CD4-positive, alpha-beta T cell treated with Interleukin-1 beta for 1 hour (primary cell): ENCODE measurements at places on chromosomes 13 and 19.

DNA sequence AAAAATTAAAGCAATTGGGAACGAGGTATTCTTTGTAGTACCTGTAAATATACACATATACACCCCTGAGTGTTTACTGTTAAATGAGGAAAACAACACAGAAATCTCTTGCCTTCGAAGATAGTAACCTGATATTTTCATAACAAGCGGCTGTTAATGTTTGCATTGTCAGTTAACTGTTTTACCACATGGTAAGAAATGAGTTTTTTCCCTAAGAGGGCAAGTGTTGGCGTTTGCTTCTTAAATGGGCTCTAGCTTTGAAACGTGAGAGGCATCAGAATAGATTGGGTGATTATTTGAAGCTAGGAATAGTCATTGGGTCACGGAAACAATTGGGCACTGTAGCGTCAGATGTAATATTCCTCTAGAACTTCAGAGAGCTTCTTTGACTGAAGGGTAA is 22.0 kb upstream of the UPF3A start:
- DNase-seq, result no peak

- no peak for DNase-seq
These were observed 86.5 kb downstream of the COL4A1 start for GRCh38 chr13:110220471-110220870.

GRCh38 chr13:39257642-39258041 is 219.4 kb downstream of the NHLRC3 start:
- DNase-seq, result no peak

- no peak for DNase-seq
These were observed 11.7 kb downstream of the ZNF613 start for GRCh38 chr19:51938936-51939335.

DNA sequence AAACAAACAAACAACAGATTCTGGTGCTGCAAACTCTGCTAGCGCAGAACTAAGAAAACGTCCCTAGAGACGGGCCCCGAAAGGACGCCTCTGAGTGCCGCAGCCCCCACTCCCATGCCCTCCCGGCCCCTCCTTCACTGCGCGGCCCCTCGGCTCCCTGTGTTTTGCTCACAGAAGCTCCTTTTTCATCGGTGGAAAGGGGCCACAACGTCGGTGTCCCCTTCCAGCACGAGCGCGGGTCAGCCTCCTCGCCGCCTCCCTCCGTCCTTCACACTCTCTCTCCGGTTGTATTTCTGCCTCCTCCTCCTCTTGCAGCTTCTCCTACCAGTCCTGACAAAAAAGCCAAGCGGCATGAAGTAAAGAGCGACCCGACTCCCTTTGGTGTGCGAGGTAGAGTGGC is 14.8 kb upstream of the F7 start:
- no peak for DNase-seq

DNA sequence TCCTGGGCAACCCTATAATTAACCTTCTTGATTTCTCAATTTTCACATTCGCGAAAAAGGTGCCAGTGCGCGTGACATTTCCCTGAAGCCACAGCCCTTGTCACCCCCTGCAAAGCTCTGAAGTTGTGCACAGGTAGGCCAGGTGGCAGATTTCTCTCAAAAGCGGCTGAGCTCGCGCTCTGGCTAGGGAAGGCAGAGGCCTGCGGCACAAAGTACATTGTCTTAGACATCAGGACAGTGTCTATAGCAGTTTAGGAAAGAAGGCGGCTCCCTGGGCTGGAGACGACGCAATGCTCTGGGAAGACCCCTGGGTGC is 42.9 kb upstream of the ZNF14 start:
- DNase-seq, result no peak

DNA sequence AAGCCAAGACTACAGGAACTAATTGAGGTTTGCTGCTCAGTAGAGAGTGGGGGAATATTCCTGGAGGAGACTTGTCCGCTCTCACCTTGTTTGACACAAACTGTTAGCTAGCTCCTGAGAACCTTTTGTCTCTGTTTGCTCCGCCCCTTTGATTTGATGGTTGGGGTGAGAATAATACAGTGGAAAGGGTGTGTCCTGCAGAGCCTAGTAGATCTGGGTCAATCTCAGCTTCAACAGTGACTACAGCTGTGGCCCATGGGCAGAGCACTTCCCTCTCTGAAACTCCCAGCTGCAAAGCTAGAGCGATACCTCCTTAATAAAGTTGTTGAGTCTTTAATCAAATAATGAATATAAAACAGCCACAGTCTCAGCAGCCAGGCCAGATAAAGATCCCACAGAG is 576.7 kb downstream of the DIAPH3 start:
- no peak for DNase-seq

GRCh38 chr13:76937281-76937820 is 11.0 kb upstream of the ACOD1 start:
- DNase-seq, result no peak

- peak; percentile 87 for DNase-seq
These were observed at the start of gene S1PR2 for GRCh38 chr19:10230861-10231611. TSS of gene S1PR2 (minus strand) at chr19:10231331. CDS start at chr19:10224905, 6,426 bp downstream.

DNA sequence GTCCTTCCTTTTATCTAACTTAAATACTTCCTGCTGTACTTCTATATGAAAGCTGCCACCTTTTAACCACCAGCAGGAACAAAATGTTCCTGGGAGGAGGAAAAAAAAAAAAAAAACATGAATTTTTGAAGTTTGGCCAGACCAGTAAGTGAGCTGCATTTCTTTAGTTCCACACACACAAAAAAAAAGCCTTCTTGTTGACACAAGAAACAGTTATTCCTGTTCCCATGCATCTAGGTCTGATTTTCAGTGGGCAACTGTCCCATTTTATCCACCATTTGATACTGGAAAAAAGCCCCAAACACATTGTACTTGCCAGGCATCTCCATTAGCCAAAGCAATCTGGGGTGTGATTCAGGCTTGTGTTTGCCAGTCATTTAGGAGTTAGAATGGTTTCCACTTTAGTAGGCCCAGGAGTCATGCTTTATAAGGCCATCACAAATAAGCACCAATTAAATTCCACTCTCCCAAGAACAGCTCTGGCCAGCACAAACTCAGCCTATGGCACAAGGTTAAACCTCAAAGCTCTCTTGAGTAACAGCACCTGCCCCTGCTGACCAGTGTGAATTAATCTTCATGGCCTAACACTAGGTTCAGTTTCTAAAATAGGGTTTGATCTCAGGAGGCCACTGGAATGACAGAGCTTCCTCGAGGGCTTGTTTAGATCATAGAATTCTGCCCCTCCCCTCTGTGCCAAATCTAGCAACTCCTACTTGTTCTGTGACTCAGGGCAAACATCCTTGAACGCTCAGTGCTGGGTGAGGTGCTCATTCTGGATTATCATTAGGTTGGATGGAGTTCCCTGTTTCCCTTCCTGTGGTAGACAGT is 67.1 kb downstream of the NUFIP1 start:
- no peak for DNase-seq

- no peak for DNase-seq
These were observed 79.5 kb downstream of the MYO16 start for GRCh38 chr13:108708921-108709320.

GRCh38 chr13:66264971-66265370 is 965.2 kb downstream of the PCDH9 start:
- DNase-seq, result no peak

GRCh38 chr13:106568299-106569003 is 514 bp upstream of the ARGLU1 start:
- no peak for DNase-seq

GRCh38 chr13:21686751-21687391 is 16.0 kb downstream of the FGF9 start:
- no peak for DNase-seq

- no peak for DNase-seq
These were observed 104.9 kb downstream of the HSPH1 start for GRCh38 chr13:31056644-31057271.

GRCh38 chr19:57110592-57111328 is 9.0 kb upstream of the USP29 start:
- no peak for DNase-seq

DNA sequence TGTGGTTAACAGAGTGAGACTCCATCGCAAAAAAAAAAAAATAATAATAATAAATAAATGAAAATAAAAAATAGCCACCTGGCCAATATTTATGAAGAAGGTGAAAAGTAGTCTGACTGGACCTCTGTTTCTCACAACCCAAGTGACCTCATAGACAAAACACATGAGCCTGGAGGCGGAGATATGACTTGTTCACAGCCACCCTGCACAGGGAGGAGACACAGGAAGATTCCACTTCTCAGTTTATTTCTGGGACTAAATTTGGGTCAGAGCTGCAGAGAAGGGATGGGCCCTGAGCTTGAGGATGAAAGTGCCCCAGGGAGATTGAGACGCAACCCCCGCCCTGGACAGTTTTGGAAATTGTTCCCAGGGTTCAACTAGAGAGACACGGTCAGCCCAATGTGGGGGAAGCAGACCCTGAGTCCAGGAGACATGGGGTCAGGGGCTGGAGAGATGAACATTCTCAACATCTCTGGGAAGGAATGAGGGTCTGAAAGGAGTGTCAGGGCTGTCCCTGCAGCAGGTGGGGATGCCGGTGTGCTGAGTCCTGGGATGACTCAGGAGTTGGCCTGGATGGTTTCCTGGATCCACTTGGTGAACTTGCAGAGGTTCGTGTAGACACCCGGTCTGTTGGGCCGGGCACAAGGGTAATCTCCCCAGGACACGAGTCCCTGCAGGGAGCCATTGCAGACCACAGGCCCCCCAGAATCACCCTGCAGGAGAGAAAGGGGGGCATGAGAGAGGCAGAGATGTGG is 9.6 kb downstream of the KLK5 start:
- no peak for DNase-seq

- no peak for DNase-seq
These were observed 592.0 kb upstream of the SLITRK5 start for GRCh38 chr13:87078947-87079795.

- no peak for DNase-seq
These were observed 3.9 kb upstream of the IL12RB1 start for GRCh38 chr19:18090545-18091216.

DNA sequence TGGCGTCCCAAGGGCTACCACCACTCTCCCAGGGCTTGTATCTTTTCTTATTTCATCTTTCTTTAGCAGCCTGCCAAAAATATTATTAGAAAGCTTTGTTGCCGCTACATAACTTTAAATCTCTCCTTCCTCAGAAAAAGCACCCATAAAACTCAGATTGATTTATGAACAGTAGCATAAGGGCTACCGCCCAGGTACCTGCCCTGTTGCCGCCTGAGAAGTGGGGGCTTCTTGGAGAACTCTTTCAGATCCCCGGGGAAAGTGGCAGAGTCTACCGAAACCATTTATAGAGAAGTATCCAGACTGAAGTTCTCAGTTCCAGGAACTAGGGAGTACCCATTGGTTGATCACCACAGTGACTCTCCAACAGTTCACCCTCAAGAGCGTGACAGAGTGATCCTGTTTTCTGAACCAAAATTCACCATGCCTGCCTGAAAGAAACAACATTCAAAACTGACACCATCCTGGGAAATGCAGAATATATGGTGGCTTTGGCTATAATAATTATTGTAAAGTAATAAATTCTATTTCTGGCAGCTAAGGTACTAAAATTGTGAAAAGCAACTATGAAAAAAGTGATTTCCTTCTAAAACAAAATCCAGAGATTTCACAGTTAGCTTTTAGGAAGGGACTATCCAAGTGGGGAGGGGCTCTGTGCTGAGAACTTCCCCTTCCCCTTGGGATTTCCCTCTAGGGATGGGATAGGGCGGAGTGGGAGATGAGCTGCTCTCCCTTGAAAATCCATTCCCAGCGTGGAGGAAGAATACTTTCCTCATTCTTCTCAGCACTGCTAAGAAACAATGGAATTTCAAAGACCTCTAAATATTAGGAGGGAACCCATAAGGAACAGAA is 877 bp upstream of the N4BP2L1 start:
- DNase-seq, result peak; percentile 23

DNA sequence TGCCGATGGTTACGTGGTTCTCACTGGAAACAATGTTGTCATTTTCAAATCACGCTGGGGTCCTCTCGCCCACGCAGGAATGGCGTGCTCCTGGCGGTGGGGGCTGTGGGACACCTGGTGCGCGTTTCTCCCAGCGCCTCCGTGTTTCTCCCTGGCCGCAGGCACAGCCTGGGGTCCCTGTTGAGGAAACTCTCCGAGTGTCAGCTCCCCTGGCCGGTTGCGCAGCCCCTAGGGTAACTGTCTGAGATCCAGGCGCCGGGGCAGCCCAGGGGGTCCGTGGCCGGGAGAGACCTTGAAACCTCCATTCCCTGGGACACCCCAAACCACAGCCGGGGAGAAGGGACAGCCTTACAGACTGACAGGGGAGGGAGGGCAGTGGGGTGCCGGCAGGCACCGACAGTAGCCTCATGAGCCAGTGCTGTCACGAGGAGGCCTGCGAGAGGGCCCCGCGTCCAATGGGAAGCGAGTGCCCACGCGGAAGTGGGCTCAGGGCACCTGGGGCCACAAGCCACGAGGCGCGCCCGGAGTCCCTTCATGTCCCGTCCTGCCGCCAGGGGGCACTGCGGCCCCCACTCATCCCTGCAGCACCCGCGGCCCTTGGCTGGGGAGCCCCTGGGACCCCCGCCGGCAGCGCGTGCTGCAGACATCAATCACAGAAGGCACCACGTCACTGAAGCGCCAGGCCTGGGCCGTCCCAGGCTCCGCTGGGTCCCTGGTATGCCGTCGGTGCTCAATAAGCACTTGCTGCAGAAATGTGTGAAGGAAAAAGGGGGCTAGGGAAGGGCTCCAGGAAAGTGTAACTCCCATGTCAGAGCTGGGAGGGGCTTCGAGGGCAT is 9.5 kb downstream of the ADAMTSL5 start:
- peak; percentile 55 for DNase-seq

GRCh38 chr19:12364391-12365235 is 870 bp downstream of the ZNF442 start:
- peak; percentile 1 for DNase-seq

GRCh38 chr13:97539651-97540610 is 106.0 kb downstream of the RAP2A start:
- DNase-seq, result no peak
